Adipocyte (in vitro differentiated cells): ENCODE measurements at places on chromosomes 4 and X.

- no peak for DNase-seq
These were observed 56.0 kb downstream of the MAD2L1 start for GRCh38 chr4:120010646-120011045.

DNA sequence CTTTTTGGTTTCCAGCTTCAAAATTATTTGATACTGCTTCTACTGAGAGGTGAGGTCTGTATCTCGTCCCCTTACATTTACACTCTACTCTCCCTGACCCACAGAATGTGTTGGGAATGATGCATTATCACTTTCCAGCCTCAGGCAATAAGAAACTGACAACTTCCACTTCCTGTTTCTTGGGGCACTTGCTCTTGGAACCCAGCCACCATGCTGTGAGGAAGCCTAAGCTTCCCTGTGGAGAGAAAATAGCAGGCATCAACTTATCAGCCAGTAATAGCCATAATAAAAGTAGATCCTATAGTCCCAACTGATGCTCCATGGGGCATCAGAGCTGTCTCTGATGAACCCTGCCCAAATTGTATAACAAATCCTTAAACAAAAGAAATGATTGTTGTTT is 32.6 kb downstream of the RELL1 start:
- no peak for DNase-seq

DNA sequence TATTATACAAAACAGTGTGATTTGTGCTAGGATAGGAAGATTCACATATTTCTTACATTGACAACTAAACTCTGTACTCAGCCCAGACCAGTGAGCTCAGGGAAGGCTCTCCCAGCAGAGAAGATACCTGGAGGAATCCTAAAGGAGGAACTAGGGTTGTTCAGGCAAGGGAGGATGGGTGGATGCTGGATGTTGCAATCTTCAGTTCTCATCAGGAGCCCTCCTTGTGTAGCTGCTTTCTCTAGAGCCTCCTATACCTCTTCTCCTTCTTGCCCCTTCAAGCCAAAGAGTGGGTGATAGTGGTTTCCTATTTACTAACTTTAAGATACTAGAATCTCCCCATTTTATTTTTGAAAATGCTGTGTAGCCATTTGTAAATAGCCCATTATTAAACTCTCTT is 117.3 kb downstream of the NKX6-1 start:
- DNase-seq: no peak

DNA sequence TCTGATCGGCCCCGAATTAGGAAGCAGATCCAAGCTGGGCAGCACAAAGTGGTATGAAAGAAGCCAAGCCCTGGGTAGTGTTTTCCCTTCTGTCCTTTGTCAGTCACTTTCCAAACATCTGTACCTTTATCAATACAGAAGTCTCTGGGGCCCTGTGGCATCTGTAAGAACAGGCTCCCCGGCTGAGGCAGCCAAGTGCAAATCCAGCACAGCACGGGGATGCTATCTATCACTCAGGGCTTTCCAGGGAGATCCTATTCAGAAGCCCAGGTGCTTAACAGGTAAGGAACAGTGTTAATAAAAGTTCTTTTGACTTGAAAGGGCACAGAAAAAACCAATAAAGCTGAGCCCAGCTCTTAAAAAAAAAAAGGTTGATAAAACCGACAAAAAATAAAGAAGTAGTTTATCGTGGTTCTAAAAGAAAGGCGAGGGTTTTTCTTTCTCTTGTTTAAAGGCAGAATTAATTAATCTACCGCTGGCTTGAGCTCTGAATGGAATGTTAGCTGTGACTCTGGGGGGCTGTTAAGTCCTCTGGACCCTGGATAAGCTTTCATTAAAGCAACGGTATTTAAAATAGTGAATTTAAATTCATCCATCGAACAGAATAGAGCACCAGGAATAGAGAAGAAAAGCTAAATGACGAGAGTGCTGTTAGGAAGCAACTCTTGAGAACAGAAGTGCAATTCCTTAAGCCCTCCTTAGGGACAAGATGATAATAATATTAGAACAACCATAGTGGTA is 119.1 kb upstream of the GATB start:
- no peak for DNase-seq

DNA sequence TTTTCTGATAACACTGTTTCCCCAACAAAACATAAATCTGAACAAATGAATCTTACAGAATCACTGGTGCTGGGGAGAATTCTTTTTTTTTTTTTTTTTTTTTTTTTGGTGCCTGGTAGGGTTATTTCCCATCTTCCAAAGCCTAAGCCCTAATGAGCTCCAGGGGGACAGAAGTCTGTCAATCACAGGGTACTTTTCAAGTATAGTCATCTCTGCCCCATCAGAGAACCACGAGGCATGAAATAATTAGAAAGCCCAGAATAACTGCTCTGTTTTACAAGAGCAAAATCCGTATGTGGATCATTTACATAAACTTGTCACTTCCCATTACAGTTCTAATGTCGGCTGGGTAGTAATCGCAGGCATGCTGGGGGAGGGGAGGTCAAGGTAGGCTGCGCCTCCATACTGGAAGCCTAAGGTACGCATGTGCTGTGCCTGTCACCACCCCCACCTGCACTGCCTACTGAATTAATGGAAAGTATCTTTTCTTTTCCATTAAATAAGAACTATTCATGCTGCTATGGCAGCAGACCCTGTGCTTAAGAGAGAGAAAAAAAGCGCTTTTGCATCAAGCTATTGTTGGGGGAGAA is 164.7 kb upstream of the LEF1 start:
- no peak for DNase-seq

- no peak for DNase-seq
These were observed 476.5 kb downstream of the PDGFC start for GRCh38 chr4:156495091-156495490.

- DNase-seq: peak; percentile 66
These were observed 11.3 kb upstream of the SLC9A7 start for GRCh38 chrX:46770000-46770816.
